ENCODE measurements at places on chromosomes 1 and 21.

DNA sequence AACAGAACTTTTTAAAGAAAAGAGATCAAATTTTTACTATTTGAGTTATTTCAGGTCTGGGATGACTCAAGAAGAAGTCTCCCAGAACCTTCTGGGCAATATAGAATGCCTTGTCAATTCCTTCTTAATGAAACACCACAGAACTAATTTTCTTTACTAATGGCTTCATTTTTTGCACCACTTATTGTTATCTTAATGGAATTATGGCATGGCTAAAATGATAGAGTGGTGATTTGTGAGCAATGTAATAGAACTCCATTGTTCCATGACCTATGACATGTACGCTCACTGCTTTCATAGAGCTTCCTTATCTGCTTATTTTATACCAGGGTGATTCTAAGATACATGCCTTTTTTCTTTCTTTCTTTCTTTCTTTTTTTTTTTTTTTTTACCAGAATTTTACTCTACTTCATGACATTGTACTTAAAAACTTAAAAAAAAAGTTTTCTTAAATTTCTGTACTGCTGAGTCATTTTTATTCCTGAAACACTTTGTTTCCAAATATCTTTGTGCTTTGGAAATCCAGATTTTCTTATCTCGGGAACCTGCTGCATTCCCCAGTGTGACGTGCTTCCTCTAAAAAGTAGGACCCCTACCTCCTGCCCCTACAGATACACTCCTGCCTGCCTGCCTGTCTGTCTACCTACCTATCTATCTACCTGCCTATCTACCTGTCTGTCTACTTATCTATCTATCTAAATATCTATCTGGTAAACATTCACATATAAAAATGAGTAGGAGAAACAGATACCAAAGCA is 284.9 kb downstream of the PBX1 start:
- no peak for DNase-seq

- DNase-seq: no peak
These were observed 142.3 kb downstream of the PBX1 start for GRCh38 chr1:164701189-164701761.

- DNase-seq: no peak
These were observed 7.9 kb upstream of the MRPS15 start for GRCh38 chr1:36471830-36472641.

DNA sequence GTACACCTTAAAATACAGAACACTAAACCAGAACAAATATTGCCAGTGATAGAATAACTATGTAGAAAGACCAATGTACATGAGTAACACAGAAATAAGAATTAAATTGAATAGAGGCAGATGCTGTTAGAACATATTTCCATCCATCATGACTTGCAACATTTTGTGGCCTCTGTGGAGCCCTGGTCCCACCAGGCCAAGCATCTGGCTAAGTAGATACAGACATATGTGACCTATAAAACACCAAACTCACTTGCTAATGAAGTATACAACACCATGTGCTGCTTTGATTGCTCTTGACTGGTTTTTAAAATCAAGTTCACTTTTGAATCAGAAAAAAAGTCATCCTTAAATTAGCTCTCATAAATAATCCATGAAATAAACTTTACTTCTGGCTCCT is 20.5 kb downstream of the SLC19A2 start:
- DNase-seq: no peak

GRCh38 chr1:57137980-57138379 is 172.2 kb upstream of the C8B start:
- DNase-seq: no peak

DNA sequence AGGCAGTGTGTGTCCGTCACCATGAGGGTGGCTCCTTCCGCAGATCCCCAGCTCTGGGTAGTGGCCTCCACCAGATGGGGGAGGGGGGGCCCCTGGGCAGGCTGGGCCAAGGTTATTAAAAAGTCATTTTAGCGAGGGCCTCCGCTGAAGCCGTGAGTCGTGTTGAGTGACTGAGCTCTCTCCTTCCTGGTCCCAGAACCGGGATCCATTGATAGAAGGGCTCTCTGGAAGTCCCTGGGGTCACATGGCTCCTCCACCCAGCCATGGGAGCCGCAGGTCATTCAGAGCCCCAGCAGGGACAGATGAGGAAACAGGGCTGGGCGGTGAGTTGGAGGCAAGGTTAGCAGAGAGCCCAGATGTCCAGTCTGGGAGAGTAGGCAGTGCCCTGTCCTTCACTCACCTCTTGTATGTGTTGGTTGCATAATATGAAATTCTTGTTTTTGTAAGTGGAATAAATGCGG is 12.9 kb downstream of the MIIP start:
- DNase-seq: no peak

DNA sequence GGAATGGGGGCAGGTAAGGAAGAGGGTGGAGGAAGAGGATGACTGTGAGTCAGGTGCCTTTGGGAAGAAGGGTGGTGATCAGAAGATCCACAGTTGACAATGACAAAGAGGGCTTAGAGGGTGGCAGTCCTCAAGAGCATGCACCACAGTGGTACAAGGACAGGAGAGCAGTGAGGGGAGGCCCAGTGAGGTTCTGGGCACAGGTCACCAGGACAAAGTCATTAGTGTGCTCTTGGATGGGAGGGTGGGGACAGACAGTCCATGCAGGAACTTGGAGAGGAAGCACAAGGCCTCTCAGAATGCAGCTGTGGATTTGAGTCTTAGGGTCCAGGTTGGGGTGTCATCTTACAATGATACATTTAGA is 75.1 kb downstream of the RHOU start:
- DNase-seq: no peak

DNA sequence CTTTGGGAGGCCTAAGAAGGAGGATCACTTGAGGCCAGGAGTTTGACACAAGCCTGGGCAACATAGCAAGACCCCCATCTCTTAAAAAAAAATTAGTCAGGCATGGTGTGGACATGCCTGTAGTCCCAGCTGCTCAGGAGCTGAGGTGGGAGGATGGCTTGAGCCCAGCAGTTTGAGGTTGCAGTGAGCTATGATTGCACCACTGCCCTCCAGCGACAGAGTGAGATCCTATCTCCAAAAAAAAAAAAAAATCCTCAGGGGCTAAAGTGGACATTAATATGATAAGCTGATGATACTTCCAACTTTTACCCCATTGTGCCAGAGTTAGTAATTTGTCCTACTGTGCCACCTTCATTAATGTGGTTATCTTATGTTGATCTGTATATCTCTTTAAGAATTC is 327.8 kb upstream of the FMN2 start:
- DNase-seq: no peak

GRCh38 chr1:91891454-91891853 is 5.5 kb upstream of the TGFBR3 start:
- no peak for DNase-seq

- DNase-seq: no peak
These were observed 37.4 kb downstream of the CITED4 start for GRCh38 chr1:40824591-40825434.

DNA sequence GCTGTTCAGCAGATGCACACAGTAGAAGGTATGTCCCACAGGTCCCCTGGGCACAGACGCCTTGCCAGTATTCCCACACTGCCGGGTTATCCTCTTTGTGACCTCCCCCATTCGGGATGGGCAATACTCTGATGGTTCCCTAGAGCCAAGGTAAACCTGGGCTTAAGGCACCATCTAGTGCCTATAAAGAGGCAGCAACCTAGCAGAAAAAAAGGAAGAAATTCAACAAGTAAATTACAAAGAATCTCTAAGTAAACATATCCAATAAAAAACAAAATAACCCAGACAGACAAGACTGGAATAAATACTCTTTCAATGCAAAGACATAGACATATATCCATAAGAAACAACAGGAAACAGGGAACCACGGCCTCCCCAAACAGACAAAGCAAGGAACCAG is 39.4 kb downstream of the HSF2BP start:
- no peak for DNase-seq

DNA sequence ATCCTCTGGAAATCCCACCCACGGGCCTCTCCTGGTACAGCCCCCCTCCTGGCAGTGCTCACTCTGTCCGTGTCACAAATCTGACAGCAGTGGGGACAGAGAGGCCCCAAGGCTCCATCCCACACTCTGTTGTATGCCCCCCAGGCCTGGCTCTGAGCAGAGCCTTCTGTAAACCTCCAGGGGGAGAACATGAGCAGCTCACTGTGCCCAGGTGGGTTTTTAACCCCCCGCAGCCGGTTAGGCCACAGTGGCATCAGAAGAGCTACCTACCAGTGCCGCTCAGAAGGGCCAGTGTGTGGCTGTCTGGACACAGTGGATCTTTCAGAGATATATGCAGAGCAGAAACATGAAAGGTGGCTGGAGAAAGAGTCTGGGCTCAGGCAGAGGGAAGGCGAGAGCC is 12.0 kb upstream of the GPR153 start:
- DNase-seq: no peak

- peak; percentile 41 for DNase-seq
These were observed 645 bp downstream of the IVNS1ABP start for GRCh38 chr1:185316163-185317033.

- no peak for DNase-seq
These were observed 171.0 kb downstream of the PGBD5 start for GRCh38 chr1:230255116-230255515.

GRCh38 chr1:39103328-39104157 is 77.4 kb downstream of the NDUFS5 start:
- no peak for DNase-seq

DNA sequence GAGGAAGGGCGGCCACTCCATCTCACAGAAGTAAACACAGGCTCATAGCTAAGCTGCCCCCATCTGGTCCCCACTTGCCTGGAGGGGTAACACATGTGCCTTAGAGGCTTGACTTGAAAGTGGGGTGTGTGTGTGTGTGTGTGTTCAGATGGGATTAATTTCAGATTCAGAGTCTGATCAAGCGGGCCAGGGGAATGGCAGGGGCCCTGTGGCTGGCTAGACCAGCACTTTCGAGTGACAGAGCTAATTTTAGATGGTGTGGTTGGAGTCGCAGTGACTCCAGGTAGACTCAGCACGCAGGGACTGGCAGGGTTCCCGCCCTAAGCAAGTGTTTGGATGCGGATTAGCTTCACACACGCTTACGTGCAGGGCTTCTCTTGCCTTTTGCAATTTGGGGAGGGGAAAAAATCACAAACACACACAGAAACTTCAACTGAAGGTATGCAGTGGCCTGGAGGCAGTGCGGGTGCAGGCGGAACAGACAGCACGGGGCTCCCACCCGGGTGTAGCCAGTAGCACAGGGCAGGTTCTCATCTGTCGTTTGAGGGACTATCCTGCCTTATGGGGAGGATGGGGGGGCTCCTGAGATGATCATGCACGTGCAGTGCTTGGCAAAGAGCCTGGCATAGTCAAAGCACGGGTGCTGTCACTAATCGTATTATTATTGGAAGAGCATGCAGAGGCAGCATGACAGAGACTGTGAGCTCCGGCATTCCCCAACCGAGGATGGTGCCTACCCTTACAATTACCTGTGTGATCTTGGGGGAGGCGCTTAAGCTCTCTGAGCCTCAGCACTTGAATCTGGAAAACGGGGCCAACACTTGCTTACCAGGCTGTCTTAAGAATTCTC is 1.3 kb downstream of the EDN2 start:
- DNase-seq: peak; percentile 75

DNA sequence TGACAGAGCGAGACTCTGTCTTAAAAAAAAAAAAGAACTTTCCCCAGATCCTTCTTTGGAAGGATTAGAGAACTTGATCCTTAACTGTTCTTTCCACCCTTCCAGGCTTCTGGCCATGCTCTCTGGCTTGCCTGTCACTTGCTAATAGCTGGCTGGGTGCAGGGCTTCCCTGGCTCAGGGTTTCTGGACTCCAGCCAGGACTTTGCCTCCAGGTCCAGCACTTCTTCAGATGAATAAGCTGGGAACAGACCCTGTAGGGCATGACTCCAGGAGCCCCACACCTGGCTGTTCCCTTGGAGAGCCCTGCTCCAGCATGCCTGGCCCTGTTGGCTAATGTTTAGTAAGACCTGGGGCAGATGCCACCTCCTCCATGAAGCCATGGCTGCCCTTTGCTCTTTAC is 3.3 kb upstream of the NT5C1A start:
- no peak for DNase-seq

DNA sequence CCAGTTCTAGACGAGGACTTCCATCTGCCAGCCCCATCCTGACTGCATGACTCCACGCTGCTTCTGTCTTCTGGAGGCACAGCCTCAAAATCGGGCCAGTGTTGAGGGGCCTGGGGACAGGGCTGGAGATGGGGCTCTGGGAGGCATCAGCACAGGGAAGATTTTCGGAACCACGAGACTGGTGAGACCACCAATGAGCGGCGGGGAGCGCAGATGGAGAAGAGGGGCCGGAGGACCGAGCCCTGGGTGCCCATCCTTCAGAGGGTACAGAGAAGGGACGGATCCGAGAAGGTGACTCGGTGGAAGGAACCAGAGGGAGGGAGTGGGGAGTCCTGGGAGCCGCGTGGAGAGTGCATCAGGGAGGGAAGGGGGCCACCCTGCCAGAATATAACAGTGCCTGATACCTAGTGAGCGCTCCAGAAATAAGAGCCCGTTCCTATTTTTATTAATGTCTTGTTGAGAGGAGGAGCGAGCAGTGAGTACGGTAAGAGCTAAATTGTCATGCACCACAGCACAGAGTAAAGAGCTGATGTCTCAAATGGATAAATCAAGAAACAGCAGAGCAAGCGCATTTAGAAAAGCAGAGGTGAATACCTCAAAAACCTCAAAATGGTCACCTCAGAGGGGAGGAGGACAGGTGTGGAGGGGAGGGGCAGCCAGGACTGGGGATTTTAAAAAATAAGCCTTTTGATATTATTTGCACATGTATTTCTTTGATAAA is 26.2 kb upstream of the KIF26B start:
- DNase-seq: no peak

DNA sequence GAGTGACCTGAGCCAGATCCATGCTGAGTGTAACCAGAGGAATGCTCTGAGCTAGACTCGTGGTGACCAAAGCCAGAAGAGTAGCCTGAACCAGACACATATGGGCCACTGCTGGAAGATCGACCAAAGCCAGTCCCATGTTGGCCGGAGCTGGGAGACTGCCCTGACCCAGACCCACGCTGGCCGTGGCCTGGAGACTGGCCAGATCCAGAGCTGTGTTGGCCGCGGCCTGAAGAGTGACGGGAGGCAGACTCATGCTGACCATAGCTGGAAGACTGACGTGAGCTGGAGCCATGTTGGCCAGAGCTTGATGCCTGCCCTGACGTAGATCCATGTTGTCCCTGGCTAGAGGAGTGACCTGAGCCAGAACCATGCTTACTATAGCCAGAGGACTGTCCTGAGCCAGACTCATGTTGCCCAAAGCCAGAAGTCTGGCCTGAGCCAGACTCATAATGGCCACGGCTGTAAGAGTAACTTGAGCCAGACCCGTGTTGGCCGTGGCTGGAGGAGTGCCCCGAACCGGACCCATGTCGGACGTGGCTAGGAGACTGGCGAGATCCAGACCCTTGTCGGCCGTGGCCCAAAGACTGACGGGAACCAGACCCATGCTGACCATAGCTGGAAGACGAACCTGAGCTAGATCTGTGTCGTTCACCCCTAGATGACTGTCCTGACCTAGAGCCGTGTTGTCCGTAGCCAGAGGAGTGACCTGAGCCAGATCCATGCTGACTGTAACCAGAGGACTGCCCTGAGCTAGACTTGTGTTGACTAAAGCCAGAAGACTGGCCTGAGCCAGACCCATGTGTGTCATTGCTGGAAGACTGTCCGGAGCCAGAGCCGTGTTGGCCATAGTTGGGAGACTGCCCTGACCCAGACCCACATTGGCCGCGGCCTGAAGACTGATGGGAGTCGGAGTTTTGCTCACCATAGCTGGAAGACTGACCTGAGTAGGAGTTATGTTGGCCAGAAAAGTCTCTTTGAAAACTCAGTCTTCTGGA is 3.5 kb downstream of the HRNR start:
- DNase-seq: no peak

- no peak for DNase-seq
These were observed 51.9 kb downstream of the DISP3 start for GRCh38 chr1:11530731-11531311.

Data from HFF-Myc (cell line).